LHCN-M2 (cell line): ENCODE measurements at places on chromosomes 11 and 22.
A peak's percentile ranks its signal among the peaks of the same experiment; 100 is the strongest.

DNA sequence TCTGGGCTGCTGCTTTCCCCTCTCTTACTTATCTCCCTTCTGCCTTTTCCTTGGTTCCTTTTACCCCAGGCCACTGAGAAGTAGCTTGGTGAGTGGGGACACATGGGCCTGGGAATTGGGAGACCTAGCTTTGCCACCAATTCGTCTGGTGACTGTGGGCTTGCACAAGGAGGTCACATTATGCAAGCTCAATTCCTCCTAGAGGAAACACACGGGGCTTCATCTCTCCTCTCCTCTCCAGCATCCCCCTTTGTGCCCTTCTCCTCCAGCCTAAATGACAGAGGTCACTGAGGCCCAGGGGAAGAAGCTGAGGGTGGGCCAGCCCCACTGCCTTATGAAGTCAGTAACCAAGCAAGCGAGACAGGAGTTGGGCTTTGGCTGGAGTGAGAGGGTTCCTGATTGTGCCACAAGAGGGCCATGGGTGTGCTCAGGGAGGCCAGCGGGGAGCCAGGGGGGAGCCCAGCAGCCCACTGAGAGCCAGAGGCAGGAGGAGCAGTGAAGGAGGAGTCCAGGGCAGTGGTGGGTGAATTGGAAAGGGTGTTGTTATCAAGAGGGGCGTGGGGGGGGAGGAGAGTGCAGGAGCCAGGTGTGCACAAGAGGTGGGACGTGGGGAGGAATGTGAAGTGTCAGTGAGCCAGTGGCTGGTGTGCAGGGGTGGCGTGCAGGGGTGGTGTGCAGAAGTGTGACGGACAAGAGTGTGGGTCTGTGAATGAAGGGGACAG lies 2.0 kb downstream of the CLCF1 start:
- DNase-seq, result peak; percentile 64

DNA sequence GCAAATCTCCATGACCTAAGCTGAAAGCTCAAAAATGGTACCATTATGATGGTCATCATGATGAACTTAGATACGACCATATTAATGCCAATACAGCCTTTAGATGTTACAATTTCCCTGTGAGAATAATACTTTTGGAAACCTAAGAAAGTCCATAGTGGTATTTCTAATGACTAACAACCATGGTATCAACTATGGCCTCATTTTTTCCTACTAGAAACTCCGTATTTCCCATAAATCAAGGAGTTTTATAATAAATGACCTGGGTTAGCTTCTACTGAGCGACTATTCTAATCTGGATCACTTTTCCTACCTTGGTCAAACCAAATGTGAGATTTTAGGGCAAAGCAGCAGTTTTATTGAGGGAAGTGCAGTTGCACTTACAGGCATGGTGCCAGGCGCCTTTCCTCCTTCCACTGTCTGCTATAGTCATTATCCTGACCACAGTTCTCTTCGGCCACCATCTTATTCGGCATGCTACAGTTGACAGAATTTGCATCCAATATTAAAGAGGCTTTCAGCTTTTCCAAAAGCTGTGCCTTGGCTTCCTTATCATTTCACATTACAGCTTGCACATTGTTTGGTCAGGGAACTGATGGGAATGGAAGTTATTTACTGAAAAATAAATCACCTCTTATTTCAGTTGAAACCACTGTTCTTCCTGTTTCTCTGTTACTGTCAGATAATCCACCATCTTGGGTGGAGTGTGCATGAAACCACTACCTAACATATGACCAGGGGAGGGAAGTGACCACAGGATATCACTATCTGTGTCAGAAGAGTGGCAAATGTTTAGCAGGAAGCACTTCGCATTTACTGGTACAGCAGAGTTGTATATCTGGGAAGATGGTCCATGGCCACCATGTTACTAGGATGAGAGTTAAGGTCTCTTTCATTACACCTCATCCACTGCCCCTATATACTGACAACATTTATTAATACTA lies 74.5 kb upstream of the PICALM start:
- DNase-seq, result no peak

DNA sequence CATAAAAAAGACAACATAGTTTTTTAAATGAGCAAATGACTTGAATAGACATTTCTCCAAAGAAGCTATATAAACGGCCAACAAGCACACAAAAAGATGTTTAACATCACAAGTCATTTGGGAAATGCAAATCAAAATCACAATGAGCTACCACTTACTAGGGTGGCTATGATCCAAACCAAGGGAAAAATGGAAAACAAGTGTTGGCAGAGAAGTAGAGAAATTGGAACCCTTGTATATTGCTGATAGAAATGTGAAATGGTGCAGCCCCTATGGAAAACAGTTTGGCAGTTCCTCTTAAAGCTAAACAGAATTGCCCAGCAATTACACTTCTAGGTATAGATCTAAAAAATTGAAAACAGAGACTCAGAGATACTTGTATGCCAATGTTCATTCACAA lies 29.0 kb downstream of the PAMR1 start:
- no peak for DNase-seq

- peak; percentile 9 for DNase-seq
Measured at GRCh38 chr11:104624021-104624420, 274.2 kb downstream of the CASP12 start.

- no peak for DNase-seq
Measured at GRCh38 chr11:66415423-66415822, 5.4 kb upstream of the NPAS4 start.

DNA sequence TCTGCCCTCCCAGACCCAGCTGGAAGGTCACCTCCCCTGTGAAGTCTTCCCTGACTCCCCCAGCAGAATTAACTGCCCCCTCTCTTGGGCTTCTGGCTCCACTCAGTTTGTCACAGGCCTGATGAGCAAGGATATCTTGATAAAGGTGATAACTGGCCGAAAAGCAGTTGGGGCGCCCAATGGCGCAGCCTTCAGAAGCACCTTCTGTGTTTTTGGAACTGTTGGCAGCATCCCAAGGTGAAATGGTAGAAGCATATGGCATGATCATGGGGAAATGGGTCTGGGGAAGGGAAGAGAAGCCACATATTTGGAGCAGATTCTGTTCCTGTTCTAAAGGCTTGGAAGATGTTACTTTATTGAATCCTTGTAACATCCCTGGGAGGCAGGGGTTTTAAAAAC lies 2.8 kb upstream of the TAB1 start:
- DNase-seq, result no peak
